ENCODE measurements at places on chromosomes 1 and 21. TPM values are rescaled to one million over a fixed set of nuclear protein-coding genes. Genes with fewer than 3 reads are reported as not detected.

PPIAL4G gene
- not detected for total RNA-seq

EGLN1 gene
- total RNA-seq = 40.6 TPM

AMPD1 gene
- not detected for total RNA-seq

FABP3 gene
- total RNA-seq = 28.6 TPM

FAM3B gene
- 11.8 TPM for total RNA-seq

DCLRE1B gene
- 4.4 TPM for total RNA-seq

FMO4 gene
- total RNA-seq = 10.6 TPM

CELA2B gene
- total RNA-seq = not detected

CLDN19 gene
- 0.14 TPM for total RNA-seq

LRRC3 gene
- total RNA-seq = 6.5 TPM

NRDC gene
- 94.2 TPM for total RNA-seq

ALG14 gene
- 1.6 TPM for total RNA-seq

C1QTNF12 gene
- 2.9 TPM for total RNA-seq

GJA8 gene
- total RNA-seq = not detected

CBR3 gene
- 19.3 TPM for total RNA-seq

Data from thoracic aorta (tissue), 2 donors.